Stimulated activated CD8-positive, alpha-beta memory T cell treated with anti-CD3 and anti-CD28 coated beads, Interleukin-7, amount 100 ng/mL, for 1 hour (primary cell): ENCODE measurements at places on chromosomes 2 and 18.

- DNase-seq: no peak
These were observed 917 bp downstream of the MPPE1 start for GRCh38 chr18:11906926-11907874.

GRCh38 chr18:46429649-46430224, 227.3 kb downstream of the LOXHD1 start:
- DNase-seq: no peak

DNA sequence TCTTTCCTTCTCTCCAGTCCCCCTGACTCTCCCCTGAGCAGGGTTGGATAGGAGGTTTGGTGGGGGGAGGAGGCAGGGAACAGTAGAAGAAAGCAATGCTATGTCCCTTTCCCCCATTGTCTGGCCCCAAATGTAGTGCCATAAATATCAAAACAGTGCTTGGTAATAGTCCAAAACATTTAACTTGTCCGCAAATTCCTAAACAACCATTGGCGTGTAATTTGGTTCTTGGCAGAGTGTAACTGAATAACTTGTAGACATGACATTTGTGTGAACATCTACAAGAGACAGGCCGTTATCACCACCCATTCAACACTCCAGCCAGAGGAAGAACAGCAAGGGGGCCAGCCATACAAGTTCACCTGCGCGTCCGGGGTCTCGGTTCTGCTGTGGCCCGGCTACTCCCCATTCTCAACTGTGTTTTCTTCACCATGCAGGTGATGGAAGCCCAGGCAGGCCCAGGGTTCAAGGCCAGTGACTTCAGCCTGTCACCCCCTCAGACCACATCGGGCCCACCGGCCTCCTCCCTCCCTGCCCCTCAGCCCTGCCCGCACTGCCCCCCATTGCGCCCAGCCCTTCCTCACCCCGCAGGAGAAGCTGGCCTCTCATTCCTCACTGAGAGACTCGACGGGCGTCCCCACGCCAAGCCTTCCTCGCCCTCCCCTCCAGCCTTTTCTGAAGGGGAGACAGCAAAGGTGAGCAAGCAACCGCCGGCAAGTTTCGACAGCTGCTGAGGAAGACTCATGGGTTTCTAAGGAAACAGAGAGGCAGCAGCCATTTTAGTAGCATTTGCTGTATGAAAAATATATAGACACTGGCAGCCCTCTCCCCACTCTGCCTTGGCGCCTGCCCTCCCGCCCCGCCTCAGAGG, 699 bp upstream of the RAPGEF4 start:
- DNase-seq: no peak

DNA sequence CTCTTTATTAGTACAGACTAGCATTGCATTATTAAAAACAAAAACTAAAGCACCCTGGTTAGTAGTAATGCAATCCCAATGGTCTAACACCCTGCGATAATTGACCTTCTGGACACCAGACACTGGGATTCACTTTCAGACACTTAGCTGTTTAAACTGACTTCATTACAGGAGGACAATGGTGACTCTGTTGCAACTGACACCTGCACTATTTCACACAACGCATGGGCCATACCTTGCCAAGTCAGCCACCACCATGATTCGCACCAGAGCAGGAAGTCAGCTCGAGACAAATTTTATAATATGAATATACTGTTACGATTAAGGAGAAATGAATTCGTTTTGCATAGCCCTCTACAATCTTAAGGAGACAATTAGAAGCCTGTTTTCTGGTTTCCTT, 150.7 kb downstream of the MEIS1 start:
- no peak for DNase-seq

DNA sequence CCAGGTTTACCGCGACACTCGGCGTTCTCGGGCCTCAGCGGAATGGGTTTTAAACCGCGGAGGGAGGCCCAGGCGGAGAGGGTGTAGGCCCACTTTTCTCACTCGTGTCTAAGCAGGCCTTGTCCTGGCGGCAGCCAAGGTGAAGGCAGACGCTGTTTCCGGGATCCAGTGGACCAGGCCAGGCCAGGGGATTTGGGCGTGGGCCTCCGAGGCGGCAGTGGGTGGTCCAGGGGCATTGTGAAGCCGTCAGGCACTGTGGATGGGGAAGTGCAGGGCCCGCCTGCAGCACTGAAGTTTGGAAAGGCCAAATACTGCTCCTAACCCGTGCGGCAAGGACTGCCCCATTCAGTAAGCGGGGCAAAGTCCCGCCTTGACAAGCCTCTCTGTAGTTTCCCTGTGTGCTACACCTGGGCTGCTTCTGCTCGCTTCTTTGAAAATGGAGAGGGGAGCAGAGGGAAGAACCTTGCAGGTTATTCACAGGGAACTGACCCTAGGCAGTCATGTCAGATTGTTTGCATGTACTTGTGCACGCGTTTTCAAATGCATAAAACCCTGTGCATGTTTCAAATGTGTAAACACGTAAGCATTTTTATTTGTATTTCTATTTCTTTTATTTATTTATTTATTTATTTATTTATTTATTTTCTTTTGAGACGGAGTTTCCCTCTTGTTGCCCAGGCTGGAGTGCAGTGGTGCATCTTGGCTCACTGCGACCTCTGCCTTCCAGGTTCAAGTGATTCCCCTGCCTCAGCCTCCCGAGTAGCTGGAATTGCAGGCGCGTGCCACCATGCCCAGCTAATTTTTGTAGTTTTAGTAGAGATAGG, 7.5 kb upstream of the DLX2 start:
- no peak for DNase-seq

- DNase-seq: no peak
These were observed 19.3 kb upstream of the ODC1 start for GRCh38 chr2:10467401-10467800.

DNA sequence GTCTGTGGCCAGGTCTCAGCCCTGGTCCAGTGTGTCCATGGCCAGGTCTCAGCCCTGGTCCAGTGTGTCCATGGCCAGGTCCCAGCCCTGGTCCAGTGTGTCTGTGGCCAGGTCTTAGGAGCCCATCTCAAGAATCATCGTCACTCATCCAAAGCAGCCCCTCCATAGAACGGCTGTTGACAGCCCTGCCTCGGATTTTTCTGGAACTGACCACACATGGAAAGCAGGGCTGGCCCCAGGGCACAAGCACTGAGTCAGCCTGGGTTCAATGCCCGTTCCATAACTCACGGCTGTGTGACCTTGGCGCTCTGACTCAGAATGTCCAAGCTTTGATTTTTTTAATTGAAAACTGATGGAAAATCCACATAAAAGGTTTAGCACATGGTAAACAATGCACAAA, 59.9 kb upstream of the SNTG2 start:
- DNase-seq: no peak

DNA sequence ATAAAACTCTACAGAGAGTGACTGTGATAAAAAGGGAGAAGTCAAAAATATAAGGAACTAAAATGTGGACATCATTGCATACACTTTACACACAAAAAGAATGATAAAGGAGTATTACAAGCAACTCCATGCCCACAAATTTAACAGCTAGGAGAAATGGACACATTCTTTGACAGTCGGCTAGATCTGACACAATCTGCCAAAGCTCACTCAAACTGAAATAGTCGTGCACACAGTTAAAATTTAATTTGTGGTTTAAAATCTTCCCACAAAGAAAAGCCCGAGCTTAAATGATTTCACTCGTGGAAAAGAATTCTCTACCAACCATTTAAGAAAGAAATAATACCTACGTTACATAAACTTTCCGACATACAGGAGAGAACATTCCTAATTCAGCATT, 132.4 kb downstream of the ZAP70 start:
- DNase-seq: no peak

GRCh38 chr18:7566567-7567473, at the start of gene PTPRM:
Gene PTPRM, plus strand, starts transcription at chr18:7567316. Its CDS starts 503 bp downstream, at chr18:7567819.
- no peak for DNase-seq

DNA sequence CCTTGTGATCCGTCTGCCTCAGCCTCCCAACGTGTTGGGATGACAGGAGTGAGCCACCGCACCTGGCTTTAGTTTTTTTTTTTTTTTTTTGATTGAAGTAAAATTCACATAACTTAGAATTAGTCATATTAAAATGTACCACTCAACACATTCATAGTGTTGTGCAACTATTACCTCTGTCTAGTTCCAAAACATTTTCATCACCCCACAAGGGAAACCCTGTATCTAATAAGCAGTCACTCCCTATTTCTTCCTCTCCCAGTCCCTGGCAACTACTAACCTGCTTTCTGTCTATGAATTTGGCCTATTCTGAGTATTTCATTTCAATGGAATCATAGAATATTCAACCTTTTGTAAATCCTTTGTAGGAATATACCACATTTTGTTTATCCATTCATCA, 123.9 kb upstream of the FAM117B start:
- DNase-seq: no peak

DNA sequence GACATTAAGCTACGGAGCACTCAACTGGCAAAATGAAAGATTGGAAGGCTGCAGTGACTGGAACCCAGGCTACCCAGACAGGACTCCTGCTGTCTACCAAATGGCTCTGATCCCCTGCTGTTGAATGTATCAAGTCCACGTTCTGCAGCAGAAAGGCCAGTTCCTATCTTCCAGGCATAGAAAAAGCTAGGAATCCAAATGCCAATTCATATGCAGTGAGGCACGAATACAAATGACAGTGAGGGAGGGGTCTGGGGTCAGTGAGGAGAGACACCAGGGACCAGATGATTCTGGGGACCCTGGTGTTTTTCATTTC, 5.3 kb downstream of the NRP2 start:
- DNase-seq: no peak

- DNase-seq: no peak
These were observed 20.4 kb downstream of the CMPK2 start for GRCh38 chr2:6845312-6845711.

DNA sequence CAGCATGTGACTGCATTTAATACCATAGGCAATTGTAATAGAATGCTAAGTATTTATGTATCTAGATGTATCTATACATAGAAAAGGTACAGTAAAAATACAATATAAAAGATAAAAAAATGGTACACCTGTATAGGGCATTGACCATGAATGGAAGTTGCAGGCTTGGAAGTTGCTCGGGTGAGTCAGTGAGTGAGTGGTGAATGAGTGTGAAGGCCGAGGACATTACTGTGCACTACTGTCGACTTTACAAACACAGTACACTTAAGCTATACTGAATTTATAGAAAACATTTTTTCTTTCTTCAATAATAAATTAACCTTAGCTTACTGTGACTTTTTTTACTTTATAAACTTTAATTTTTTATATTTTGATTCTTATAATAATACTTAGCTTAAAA, 8.9 kb downstream of the DIS3L2 start:
- no peak for DNase-seq

- DNase-seq: no peak
These were observed 38.3 kb upstream of the ANKRD44 start for GRCh38 chr2:197348721-197349360.

- no peak for DNase-seq
These were observed 157.1 kb downstream of the COL6A3 start for GRCh38 chr2:237256887-237257286.

DNA sequence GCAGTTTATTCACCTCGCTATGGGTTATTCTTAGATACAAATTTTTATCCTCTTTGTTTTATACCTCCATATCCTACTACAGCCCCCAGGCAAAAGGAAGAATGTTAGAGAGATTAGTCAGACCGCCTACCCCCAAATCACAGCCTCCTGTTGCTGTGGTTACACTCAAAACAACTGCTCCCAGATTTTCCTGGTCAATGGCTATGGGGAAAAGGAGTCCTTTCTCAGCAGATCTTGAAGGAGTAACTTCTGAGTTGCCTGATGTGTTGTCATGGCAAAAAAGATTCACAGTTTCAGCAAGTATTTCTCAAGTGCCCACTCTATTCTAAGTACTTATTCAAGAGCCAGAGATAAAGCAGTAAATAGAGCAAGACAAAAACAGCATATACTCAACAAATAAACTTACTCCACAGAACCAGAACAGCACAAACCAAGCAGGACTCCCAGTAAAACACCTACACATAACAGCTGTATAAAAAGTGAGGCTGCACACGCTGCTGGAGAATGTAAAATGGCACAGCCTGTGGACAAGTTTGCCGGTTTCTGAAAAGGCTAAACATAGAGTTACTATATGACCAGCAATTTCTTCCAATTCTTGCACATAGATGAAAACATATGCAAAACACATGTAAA, 104.8 kb downstream of the NOL10 start:
- no peak for DNase-seq

- no peak for DNase-seq
These were observed 83.9 kb downstream of the CERS6 start for GRCh38 chr2:168539945-168540344.

- no peak for DNase-seq
These were observed 158.9 kb downstream of the SEPTIN10 start for GRCh38 chr2:109454765-109455394.

- DNase-seq: no peak
These were observed 202.2 kb downstream of the TRIB2 start for GRCh38 chr2:12918835-12919445.

DNA sequence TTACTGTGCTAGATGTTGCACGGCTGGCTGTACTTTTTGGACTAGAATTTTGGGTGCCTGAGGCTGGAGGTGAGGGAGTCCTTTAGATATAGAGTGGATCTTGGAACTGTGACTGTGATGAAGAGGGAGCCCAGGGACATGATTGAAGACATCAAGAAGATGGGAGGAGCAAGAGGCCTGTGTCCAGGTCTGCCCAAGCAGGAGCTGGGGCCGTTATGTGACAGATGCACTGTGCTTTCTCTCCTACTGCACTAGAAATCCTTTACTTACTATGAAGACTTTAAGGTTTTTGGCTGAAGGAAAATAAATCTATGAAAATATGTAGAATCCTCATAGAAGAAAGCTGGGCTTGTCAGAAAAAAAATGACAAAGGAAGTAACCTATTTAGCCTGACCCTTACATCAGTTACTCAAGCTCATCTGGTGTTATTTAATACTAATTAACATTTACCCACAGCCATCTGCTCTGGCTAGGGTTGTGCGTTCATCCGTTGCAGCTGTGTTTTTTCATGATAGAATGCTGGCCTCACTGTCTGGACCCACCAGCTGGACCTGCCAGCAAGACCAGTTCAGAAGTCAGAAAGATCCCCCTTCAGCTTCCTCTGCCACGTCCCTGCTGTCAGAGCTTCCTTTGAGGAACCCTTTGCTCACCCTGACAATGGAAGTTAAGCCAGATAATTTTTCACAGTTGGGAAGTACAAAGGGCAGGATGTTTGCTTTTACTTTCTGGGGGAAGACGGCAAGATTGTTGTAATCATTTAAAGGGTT, 16.7 kb downstream of the TSN start:
- DNase-seq: no peak

DNA sequence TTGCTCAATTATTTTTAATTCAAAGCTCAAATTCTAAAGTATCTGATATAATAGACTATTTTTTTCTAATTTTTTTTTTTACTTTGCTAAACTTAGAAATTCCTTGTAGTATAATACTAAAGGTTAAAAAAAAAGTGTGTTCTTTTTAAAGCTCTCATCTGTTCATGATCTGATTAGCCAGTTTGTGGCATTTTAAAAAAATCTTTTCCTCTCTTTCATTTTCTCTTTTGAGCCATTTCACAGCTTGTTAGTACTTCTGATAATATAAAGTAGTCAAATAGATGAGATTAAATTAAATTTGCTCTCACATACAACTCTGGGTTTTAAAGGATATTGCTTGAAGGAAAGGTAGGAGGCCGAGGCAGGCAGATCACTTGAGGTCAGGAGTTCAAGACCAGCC, 40.7 kb upstream of the NEMP2 start:
- DNase-seq: no peak

GRCh38 chr2:28745225-28745624, 6.4 kb upstream of the PPP1CB start:
- no peak for DNase-seq

GRCh38 chr2:233261819-233262555, 10.5 kb downstream of the ATG16L1 start:
- DNase-seq: no peak

GRCh38 chr2:178114462-178114861, 2.2 kb downstream of the RBM45 start:
- DNase-seq: no peak
